HuH-7.5 (cell line): ENCODE measurements at places on chromosomes 6 and 20.

- no peak for DNase-seq
Observed at GRCh38 chr6:129069006-129069405, 186.1 kb downstream of the LAMA2 start.

- DNase-seq: no peak
Observed at GRCh38 chr6:72322771-72323170, 299.1 kb upstream of the KCNQ5 start.

GRCh38 chr6:37020381-37020780 is 14.9 kb downstream of the FGD2 start:
- DNase-seq: no peak

- DNase-seq: no peak
Observed at GRCh38 chr6:169216830-169217229, 36.8 kb downstream of the THBS2 start.

DNA sequence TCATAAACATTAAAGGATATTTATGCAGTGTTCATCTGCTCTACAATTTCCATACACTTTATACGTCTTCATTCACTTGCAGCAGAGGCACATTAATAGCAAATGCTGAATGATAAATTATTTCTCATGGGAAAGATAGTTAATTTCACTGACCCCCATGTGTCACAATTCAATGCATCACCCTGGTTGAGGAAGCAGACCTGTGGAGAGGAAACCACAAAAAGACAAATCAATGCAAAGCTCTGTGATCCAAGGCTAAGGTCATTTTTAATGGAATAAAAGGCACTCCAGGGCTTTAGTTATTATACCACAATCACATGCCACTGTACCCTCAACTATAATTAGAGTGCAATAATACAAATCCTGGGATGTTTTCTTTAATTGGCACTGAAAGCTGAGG is 40.3 kb upstream of the TENT5A start:
- DNase-seq: no peak

- no peak for DNase-seq
Observed at GRCh38 chr20:40524071-40524470, 165.0 kb downstream of the MAFB start.

DNA sequence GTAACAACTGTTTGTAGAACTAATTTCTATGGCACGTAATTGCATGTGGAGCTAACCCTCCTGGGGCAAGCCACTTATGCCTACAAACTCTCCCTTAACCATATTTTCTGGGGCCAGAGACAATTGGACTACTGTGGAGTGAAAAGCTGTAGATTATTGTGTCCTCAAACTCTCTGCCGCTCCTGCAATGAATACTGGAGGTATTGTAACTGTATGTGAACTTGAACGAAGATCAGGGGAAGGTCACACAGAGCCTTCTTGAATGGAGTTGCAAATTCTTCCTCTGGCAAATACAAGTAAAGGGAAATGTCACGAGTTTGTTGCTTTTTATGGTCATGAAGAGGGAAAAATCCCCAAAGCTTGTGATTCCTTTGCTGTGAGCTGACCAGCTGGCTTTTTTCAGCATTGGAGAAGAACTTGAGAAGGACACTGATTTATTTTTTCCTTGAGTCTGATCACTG is 18.2 kb downstream of the AKAP12 start:
- DNase-seq: no peak

GRCh38 chr6:70131528-70131927 is 171.4 kb downstream of the COL9A1 start:
- no peak for DNase-seq
